CD4-positive, alpha-beta T cell (primary cell): ENCODE measurements at places on chromosomes 2 and 18.

- DNase-seq = no peak
Observed at GRCh38 chr2:134379293-134379692, 125.4 kb downstream of the MGAT5 start.

- no peak for DNase-seq
Observed at GRCh38 chr2:105553538-105554196, 154.8 kb upstream of the FHL2 start.

- no peak for DNase-seq
Observed at GRCh38 chr2:124121760-124122275, 96.7 kb downstream of the CNTNAP5 start.

DNA sequence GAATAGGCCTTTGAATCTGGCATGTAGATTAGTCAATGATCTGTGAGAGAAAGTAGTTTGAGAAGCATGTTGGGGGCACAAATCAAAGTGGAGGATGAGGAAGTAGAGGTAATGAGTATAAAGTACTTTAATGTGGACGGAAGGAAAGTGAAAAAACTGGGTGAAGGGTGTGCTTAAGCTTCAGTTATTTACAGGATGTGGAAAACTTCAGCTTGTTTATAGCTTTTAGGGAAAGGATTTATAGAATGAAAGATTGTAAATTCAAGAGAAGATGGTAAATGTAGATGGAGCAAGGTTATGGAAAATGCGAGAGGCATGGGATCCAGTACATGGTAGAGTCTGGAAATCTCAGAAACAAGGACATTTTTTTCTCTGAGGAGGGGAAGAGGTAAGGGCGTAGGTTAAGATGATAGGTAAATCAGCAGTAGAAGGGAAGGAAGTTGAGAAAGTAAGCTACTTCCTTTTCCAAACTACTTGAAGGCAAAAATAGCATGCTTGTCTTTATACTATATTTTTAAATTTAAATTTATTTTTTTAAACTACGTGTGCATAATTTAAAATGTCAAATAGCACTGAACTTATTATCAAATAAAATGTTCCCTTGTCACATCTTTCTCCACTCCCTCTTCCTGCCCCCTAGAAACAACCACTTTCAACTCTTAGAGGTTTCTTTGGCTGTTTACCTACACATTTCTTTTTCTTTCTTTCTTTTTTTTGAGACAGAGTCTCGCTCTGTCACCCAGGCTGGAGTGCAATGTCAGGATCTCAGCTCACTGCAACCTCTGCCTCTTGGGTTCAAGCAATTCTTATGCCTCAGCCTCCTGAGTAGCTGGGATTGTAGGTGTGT lies 8.5 kb downstream of the FAM117B start:
- no peak for DNase-seq

DNA sequence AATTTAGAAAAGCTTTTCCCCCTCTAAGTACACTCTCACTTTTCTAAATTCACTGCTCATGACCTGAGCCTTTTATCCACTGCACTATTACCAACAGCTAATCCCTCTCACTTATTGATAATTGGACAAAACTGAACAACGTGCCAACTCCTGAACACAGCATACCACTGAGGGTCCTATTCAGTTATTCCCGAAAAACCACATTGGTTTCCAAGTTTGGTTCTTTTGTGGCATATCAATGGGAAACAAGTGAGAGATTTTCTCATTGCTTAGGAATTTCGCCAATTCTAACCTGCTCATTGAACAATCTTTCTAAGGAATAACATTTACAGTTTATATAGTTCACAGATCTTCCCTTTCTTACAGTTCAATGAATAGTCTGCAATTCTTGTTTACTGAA lies 977.4 kb downstream of the TMEM182 start:
- DNase-seq = no peak

GRCh38 chr2:120685066-120685973 lies 50.3 kb upstream of the GLI2 start:
- no peak for DNase-seq

DNA sequence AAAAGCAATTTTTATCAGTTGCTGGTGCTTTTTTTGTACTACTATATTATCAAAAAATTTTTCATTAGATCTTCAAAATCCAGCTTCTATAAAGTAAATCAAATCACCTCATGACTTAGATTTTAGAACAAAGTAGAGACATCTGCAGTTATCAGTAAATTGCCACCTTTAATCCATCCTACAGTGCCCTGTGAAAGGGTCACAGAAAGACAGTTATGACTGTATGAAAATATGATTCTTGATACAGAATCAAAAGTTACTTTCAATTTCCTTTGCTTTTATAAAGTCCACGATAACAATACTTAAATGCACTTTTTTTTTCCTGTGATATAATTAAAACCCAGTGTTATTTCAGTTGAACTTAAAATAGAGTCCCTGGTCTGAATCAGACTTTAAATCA lies 61.4 kb downstream of the PRPF40A start:
- DNase-seq = no peak

- DNase-seq = no peak
Observed at GRCh38 chr2:69298261-69298660, 88.8 kb downstream of the GFPT1 start.

DNA sequence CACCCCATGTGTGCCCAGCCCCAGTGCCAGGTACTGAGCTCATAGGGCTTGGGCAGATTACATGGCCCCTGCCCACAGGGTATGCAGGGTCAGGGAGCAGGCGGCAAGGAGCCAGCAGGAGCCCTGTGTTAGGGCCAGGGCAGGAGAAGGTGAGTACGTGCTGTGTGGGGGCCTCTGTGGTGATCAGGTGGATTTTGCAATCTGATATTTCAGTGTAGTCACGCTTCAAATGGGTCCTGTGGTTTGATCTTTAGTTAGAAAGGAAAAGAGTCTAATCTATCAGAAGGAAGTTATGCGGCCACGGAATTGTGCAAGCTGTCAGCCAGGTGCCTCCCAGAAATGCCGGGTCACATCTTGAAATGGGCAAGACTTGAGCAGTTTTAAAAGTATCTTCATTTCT lies 13.9 kb downstream of the UBE2F start:
- no peak for DNase-seq

DNA sequence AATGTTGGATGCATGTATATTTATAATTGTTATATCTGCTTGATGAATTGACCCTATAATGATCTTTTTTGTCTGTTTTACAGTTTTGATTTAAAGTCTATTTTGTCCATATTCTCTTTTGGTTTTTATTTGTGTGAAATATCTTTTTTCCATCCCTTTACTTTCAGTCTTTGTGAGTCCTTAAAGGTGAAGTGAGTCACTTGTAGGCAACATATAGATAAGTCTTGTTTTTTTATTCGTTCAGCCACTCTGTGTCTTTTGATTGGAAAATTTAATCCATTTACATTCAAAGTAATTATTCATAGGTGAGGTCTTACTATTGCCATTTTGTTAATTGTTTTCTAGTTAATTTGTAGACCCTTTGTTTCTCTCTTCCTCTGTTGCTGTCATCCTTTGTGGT lies 62.5 kb downstream of the NUP35 start:
- DNase-seq = no peak

DNA sequence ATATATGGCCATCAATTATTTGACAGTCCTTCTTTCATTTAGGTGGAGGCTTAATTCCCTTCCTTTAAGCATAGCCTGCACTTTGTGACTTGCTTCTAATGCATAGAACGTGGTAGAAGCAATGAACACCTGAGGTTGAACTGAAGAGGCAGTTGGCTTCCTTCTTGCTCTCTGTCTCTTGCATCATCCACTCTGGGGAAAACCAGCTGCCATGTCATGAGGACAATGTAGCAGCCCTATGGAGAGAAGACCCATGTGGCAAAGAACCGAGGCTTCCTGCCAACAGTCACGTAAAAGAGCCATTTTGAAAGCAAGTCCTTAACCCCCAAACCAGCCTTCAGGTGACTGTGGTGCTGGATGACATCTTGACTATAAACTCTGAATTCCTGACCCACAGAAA lies 46.8 kb downstream of the ATOH8 start:
- DNase-seq = no peak

DNA sequence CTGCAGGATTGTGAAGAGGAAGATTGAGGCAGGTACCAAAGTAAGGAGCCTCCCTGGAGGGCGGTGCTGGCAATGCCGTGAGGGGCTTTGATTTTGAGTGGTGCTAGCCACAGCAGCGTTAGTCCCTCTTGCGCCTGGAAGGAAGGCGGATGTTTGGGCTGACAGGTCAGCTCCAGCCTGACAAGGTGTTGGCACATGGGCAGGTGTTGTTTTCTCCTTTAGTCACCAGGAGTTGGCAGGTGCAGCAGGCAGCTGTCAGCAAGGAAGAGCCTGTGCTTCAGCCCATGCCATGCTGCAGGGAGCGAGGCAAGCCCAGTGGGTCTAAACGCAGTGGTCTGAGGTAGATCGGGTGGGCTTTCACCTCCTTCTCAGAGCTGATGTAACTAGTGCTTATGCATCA lies 8.5 kb downstream of the SEC11C start:
- DNase-seq = no peak

DNA sequence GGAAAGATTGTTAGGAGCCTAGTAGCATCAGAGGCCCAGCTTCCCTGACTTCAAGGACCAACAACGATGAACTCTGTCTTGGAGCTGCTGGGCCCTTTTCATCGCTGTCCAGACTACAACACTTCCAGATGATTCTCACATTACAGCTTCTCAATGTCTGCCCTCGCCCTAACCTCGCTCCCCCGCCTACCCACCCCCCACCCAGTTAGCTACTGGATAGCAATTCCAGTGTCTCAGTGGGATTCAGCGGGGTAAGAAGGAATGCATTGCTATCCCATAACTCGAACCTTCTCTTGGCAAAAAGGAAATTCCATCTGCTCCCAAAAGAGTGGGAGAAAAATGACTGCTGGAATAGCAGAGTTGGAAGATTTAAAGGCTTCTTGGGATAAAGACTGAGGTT lies 65.0 kb downstream of the RPL37A start:
- DNase-seq = no peak

GRCh38 chr2:83234246-83234645 lies 1224.8 kb downstream of the SUCLG1 start:
- DNase-seq = no peak

- no peak for DNase-seq
Observed at GRCh38 chr2:46800625-46801349, 114.8 kb downstream of the MCFD2 start.

- no peak for DNase-seq
Observed at GRCh38 chr2:45925636-45926366, 274.3 kb downstream of the PRKCE start.

- no peak for DNase-seq
Observed at GRCh38 chr18:48934723-48935432, 15.9 kb downstream of the SMAD7 start.

GRCh38 chr2:25098056-25098455 lies 56.2 kb downstream of the EFR3B start:
- no peak for DNase-seq

DNA sequence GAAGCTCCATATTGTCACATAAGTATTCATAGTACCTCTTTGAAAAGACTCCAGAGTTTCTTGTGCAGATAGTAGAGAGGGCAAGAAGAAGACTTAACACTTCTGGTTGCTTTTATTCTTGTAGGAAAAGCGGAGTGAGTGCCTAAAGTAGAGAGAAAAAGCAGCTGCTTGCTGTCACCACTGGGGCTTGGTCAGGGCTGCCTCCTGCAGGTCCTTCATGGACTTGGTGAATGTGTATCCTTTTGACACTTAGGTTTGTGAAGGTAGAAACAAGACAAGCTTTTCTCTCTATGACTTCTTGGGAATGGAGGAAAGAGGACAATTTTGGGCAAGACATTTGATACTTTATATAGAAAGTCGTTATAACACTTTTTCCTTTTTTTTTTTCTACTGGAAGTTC lies 312.8 kb upstream of the FANCL start:
- DNase-seq = no peak

DNA sequence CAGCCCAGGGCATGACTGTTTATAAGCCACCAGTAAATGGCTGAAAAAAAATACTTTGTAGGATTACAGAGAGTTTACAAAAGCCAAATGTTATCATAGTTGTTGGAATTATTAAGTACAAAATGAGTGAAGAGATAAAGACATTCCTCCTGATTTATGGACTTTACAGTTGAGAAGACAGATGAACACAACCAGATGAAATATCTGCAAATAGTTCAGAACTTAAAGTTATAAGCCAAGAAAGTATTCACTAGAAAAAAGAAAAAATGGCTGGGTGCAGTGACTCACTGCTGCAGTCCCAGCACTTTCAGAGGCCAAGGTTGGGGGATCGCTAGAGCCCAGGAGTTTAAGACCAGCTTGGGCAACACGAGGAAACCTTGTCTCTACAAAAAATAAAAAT lies 11.2 kb downstream of the PMAIP1 start:
- DNase-seq = no peak

GRCh38 chr2:68837861-68838341 lies 33.3 kb downstream of the BMP10 start:
- DNase-seq = no peak

- peak; percentile 62 for DNase-seq
Observed at GRCh38 chr2:70141212-70141901, 49.5 kb downstream of the C2orf42 start.

DNA sequence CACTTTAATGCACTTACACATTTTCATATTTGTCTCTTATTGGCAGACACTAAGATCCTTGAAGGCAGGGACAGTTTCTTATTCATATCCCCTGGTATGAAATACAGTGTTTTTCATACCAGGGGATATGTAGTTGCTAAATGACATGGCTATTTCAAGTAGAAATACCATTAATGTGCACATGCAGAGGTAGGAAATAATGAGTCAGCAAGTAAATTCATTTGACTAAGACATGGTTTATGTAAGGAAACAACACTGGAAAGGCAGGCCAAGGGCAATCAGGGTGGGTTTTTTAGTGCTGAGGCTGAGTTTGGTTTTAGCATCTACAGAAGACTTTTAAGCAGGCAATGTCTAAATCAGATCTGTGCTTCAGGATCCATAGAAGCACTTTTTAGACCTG lies 155.9 kb downstream of the WDPCP start:
- DNase-seq = no peak

GRCh38 chr18:3985664-3986063 lies 469.4 kb downstream of the DLGAP1 start:
- DNase-seq = no peak

DNA sequence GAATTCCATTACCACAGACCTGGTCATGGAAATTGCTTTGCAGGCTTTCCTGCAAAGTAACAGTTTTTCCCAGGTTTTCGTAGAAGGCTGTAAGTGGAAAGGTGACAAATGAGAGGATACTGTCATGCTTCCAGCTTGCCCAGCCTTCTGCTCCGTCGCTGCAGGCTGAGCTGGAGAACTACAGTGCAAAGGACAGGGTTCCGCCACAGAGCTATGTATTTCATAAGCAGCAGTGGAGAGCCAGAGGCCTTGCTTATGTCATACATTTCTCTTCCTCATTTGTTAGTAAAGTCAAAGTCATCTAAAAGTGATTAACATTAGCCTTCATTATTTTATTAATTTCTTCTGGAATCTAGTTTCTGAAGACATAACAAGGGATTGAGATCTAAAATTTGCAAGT lies 72.9 kb upstream of the RBM44 start:
- DNase-seq = no peak

GRCh38 chr2:10838734-10839133 lies 26.1 kb upstream of the PDIA6 start:
- DNase-seq = no peak

- DNase-seq = no peak
Observed at GRCh38 chr2:51579412-51579811, 547.5 kb upstream of the NRXN1 start.

GRCh38 chr2:228602288-228602687 lies 420.8 kb upstream of the SPHKAP start:
- DNase-seq = no peak
